ENCODE measurements at places on chromosomes 7 and 10. TPM values are rescaled to one million over a fixed set of nuclear protein-coding genes. Genes with fewer than 3 reads are reported as not detected.

The TEX47 gene
- total RNA-seq: not detected

The ASIC3 gene
- total RNA-seq: not detected

The RELN gene
- total RNA-seq: 787 TPM

The PIK3CG gene
- total RNA-seq: 4.1 TPM

The TUBAL3 gene
- total RNA-seq: 0.34 TPM

The PRSS37 gene
- total RNA-seq: not detected

The H2BK1 gene
- not detected for total RNA-seq

The FKBP6 gene
- total RNA-seq: not detected

The ENTPD1 gene
- total RNA-seq: 32.2 TPM

The CELF2 gene
- 10.2 TPM for total RNA-seq

The LSM8 gene
- total RNA-seq: 40.5 TPM

The AUTS2 gene
- total RNA-seq: 1.2 TPM

The METTL27 gene
- 0.70 TPM for total RNA-seq

The HTR5A gene
- not detected for total RNA-seq

The AASS gene
- total RNA-seq: 44.5 TPM

The FAM241B gene
- not detected for total RNA-seq

The ATG9B gene
- 0.28 TPM for total RNA-seq

The JAZF1 gene
- 3.6 TPM for total RNA-seq

The LRRC4 gene
- 1.0 TPM for total RNA-seq

The AOC1 gene
- total RNA-seq: not detected

The FAM25A gene
- not detected for total RNA-seq

The ACTL6B gene
- total RNA-seq: not detected

The CCL26 gene
- total RNA-seq: not detected

The PSTK gene
- 3.2 TPM for total RNA-seq

The SLC29A4 gene
- 1.0 TPM for total RNA-seq

The LIPN gene
- not detected for total RNA-seq

The TCAF2 gene
- 14.0 TPM for total RNA-seq

The TWIST1 gene
- total RNA-seq: not detected

The ANK3 gene
- 0.85 TPM for total RNA-seq

The RBP4 gene
- not detected for total RNA-seq

The IDE gene
- total RNA-seq: 35.4 TPM

The IGFBP1 gene
- total RNA-seq: 0.47 TPM

The PPP1R3C gene
- 0.51 TPM for total RNA-seq

The NPC1L1 gene
- not detected for total RNA-seq

The TDRD1 gene
- total RNA-seq: under 0.01 TPM

The CH25H gene
- 3.1 TPM for total RNA-seq

The SGMS1 gene
- 69.3 TPM for total RNA-seq

All from dermis blood vessel endothelial cell (primary cell).